Upper lobe of left lung (tissue), 6 donors: ENCODE measurements at places on chromosomes 4 and X. TPM values are rescaled to one million over a fixed set of nuclear protein-coding genes. Genes with fewer than 3 reads are reported as not detected.

DNA sequence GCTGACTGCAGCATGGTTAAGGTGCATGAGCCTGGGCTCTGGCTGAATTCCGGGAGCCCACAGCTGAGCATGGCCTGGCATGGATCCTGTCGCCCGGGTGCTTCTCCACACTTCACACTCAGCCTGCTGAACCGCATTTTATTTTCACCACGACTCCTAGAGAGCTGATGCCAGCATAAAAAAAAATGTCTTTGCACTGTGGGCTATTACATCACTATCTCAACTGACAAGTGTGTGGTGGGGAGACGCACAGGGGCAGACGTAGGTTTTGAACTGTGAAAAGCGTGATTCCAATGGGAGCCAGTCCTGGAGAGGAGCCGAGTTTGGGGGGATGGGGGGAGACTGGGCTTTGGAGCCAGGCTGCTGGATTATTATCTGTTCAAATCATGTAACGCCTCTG lies 36.8 kb downstream of the BCOR start:
- DNase-seq = no peak

DNA sequence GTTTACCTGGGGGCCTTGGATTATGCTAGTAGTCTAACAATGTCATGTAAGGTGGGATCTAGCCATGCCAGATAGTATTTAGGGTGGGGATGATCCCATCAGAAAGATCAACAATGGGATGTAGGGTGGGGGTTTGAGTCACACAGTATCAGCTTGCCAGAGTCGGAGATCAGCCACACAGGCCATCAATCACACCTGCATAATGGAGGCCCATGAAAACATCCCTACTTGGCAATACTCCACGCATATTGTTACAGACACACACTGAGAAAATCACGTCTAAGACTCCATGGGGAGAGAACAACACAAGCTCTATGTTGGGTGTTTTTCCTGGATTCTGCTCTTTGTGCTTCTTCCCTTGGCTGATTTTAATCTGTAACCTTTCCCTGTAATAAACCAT lies 49.5 kb upstream of the SLC25A4 start:
- DNase-seq = no peak

- no peak for DNase-seq
These were observed 502.9 kb upstream of the SLIT2 start for GRCh38 chr4:19748519-19749479.

DNA sequence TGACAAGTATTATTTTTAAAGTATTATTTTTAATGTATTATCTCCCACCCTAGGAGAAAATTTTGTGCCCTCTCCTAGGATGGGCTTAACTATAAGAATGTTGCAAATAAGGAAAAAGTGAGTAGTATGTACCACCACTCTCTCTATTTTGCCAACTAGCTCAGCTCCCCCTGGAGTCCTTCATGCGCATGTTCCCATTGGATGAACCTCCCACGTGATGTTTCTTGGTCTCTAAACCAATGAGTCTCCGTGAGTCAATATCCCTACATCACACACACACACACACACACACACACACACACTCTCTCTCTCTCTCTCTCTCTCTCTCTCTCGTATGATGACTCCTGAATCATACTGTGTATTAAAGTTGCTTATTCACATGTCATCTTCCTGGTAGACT lies 129.7 kb upstream of the ZFP42 start:
- DNase-seq = no peak

- no peak for DNase-seq
These were observed 10.3 kb upstream of the VSIG4 start for GRCh38 chrX:66050140-66050569.

DNA sequence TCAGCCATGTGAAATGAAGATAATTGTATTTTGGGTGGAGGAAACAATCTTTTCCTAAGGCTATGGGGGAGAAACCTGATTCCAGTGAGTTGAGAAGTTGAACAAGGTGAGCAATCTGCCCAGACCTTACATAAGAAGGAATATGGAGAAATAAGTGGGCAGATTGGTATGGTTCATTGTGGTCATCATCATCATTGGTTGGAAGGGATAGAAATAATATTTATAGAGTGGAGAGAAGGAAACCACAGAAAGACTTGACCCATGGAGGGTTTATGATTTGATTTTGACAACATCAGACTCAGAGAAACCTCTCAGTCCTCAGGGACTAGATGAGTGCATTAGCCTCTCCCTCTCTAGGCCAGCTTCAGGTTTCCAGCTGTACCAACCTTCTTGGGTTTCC lies 177.9 kb upstream of the NEIL3 start:
- DNase-seq = no peak

DNA sequence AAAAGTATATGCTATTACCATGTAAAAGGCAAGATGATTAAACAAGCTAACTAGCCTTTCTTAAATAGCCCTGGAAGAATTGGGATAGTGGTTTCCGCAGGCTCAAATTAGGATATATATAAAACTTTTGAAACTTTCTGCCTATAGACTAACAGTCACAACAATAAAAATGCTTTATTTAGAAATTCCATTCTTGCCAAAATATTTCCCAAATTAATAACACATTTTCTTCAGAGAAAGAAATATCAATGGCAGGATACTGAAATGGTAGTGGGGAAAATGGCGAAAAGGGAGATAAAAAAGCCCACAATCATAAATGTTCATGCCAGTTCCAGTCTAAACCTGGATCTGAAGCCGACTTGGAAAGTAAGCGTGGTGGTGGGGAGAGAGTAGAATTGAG lies 56.0 kb downstream of the MAD2L1 start:
- no peak for DNase-seq

GRCh38 chr4:156006192-156006591 lies 52.5 kb upstream of the CTSO start:
- no peak for DNase-seq

DNA sequence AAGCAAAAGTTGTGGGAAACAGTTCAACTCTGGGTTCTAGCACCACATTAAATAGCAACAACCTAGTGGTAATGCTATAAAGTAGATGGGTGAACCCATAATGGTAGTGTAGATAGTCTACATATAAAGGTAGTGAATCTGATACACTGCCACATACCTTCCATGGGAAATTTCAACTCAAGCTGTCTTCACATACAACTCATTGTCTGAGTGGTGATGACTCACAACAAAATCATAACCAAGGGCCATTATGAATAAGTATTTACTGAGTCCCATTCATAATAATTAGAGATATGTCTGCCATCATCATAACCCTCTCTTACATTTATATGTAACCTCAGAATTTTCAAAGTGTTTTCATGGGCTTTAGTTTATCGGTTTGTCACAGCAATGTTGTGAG lies 34.8 kb downstream of the EGF start:
- no peak for DNase-seq

GRCh38 chr4:165222651-165222994 lies 15.3 kb downstream of the KLHL2 start:
- no peak for DNase-seq

- no peak for DNase-seq
These were observed 211.4 kb downstream of the MID1IP1 start for GRCh38 chrX:39012621-39013111.

- no peak for DNase-seq
These were observed 90.7 kb downstream of the FAM53A start for GRCh38 chr4:1593458-1593857.

GRCh38 chrX:96407501-96407900 lies 277.1 kb upstream of the DIAPH2 start:
- DNase-seq = no peak

GRCh38 chrX:136057567-136057966 lies 72.3 kb downstream of the SLC9A6 start:
- DNase-seq = no peak

- DNase-seq = no peak
These were observed 168.7 kb upstream of the GALNTL6 start for GRCh38 chr4:171644430-171645057.

DNA sequence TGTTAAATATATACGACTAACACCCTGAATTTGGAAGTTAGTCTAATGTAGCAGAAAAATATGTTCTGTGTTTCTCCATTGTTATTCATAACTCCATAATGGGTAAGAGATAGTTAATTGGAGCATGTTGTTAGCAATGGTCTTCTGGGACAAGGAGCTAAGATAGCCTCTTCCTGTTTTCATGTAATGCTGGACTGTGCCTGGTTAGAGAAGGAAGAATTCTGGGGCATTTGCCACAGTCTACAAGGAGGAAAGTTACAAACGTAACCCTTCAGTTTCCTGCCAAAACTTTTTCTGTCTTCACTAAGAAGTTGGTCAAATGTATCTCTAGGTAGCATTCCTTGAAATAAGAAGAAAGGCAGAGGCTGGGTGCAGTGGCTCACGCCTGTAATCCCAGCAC lies 5.8 kb downstream of the PRDX4 start:
- DNase-seq = no peak

GRCh38 chrX:46247456-46247855 lies 297.8 kb downstream of the ZNF674 start:
- DNase-seq = no peak

DNA sequence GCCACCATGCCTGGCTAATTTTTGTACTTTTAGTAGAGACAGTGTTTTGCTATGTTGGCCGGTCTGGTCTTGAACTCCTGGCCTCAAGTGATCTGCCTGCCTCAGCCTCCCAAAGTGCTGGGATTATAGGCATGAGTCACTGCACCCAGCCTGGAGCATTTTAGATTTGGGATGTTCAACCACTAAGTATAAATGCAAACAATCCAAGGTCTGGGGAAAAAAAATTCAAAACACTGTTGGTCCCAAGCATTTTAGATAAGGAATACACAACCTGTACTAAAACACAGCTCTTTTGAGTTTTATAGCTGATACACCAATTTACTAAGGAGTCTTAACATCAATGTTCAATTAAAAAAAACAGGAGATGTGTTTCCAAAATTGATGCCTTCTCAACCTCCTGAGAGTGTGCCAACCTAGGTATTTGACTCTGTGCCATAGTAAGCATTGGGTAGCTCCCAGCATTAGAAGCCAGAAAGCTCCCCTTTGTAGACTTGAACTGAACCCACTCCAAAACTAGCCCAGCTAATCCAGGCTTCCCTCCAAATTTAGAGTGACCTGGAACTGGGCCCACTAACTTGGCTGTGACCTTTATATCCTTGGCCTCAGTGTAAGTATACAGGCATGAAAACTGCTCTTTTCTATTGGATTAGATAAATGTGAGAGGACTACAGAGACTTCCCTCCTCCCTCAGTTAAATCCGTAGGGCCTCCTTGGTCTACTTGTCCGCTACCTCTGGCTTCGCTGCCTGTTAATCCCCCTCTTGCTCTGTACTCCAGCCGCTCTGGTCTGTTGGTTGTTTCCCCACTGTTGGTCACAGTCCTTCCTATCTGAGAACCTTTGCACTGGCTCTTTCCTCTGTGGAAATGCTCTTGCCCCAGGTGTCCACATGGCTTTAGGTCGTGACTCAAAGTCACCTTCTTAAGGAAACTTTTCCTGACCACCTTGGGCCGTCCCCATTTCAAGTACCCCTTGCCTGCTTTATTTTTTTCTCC lies 77.6 kb downstream of the CCKAR start:
- DNase-seq = no peak

DNA sequence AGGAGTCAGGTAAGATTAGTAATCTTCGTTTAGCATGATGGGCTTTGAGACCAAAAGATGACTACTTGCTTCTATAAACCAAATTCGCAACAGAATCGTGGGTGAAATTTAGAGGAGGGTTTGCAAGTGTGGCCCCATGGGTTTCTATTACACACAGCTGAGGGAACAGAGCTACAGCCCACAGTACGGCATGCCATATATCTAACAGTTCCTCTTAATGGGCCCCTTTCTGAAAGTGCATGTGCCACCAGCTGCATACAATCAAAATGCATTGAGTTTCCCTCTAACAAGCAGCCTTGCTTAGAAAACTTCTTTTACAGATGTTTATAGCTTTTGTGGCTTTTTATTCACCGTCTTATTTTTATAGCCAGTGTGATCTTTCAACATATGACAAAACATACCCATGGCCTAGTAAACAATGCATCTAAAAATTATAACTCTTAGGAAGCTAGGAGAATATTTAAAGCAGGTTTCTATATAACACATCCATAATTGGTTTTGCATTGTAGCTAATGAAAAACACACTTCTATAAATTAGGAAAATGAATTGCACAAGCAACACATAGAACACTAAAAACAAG lies 202.1 kb downstream of the PRDM5 start:
- DNase-seq = no peak

DNA sequence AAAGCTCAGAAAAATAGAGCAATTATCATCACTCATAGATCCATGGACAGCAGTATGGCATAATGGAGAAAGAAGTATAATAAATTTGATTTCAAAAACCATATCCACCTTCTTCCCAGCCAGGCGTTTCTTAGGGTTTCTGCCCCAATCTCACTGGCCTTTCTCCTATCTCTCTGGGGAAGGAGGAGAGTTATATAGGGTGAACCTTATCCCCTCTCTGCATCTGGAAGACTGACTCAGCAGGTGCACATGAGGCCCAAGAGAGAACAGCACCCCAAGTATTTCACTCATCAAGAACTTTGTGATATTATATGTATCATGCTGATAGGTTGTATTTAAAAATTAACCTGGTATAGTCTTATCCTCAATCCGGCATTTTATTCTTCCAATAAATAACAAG lies 318.8 kb upstream of the RASGEF1B start:
- DNase-seq = no peak

ARHGAP6 gene
- 16.6 TPM for total RNA-seq

BGN gene
- total RNA-seq = 65.0 TPM

UCHL1 gene
- 9.6 TPM for total RNA-seq

SCML1 gene
- total RNA-seq = 15.2 TPM

REPS2 gene
- 28.4 TPM for total RNA-seq

DACH2 gene
- total RNA-seq = not detected

CENPE gene
- total RNA-seq = 1.4 TPM

MAML3 gene
- 10.4 TPM for total RNA-seq

GAGE12F gene
- total RNA-seq = not detected

HTN1 gene
- total RNA-seq = not detected

ALPK1 gene
- 62.9 TPM for total RNA-seq

CENPU gene
- 4.1 TPM for total RNA-seq

NSUN7 gene
- 17.7 TPM for total RNA-seq

SHROOM4 gene
- 26.7 TPM for total RNA-seq

TMPRSS11A gene
- not detected for total RNA-seq

IL13RA1 gene
- total RNA-seq = 67.3 TPM
